ENCODE measurements at places on chromosomes 3 and 15. TPM values are rescaled to one million over a fixed set of nuclear protein-coding genes. Genes with fewer than 3 reads are reported as not detected.

Gene LRRC31
- 0.36 TPM for polyA plus RNA-seq

Gene ABI3BP
- polyA plus RNA-seq, result 16.3 TPM

Gene PLSCR5
- polyA plus RNA-seq, result not detected

Gene AGBL1
- polyA plus RNA-seq, result 0.26 TPM

Gene JMJD7
- polyA plus RNA-seq, result 10.2 TPM

DNA sequence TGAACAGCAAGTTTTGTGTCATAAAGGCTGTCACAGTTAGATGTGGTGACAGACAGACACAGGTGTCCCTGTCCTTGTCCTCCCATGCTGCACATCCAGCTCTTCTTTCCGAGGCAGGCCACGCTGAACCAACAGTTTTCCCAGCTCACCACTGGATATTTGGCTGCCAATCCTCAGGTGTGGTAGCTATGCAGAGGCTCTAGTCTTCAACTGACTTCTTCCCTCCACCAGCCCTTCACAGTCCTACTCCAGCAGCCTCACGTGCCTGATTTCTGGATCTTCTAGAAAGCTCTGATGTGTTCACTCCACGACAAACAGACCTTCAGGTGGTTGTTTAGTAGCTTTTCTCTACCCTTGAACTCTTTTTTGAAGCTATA, 145.5 kb downstream of the UACA start:
- no peak for DNase-seq

- DNase-seq, result no peak
Measured at GRCh38 chr3:108488631-108489030, 21.8 kb downstream of the MYH15 start.

Data from renal cortex interstitium (tissue), 15 donors.